CD4-positive, alpha-beta T cell treated with Interleukin-12 subunit alpha and Interleukin-12 subunit beta, for 1 hour (primary cell): ENCODE measurements at places on chromosomes 3 and 15.

DNA sequence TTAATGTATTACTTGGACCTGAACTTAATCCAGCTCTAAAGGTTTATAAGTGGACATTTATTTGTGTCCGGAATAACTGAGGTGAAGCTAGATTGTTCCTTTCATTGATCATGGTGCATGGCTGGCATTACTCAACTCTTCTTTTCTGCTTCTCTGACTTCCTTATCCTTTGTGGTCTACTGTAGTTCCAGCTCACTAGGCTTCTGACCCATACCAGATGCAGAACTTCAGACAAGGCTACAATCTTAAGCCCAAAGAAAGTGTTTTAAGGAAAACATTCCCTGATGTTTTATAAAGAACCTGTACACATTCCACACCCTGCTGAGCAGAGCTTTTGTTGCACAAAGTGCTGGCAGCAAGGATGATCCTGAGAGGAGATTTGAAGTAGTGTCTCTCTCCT, 250.8 kb upstream of the TGFBR2 start:
- DNase-seq, result no peak

DNA sequence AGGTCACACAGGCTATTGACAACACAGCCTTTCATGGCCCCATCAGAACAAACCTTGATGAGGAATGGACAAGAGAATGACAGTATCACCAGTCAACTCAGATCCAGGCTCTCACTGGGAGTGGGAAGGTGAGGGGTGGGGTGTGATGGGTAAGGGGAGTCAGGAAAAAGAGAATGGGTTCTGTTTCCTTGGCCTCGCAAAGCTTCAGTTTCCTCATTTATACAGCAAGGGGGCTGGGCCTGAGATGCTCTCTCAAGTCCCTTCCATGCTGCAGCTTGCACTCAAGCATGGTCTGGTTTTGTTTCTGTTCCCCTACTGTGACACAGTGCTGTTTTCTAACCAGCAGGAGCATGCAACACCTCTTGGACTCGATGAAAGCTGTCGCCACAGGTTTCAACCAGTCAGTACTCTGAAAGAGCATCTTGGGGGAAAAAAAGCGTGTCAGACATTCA, 65.7 kb upstream of the IL12A start:
- DNase-seq, result no peak

DNA sequence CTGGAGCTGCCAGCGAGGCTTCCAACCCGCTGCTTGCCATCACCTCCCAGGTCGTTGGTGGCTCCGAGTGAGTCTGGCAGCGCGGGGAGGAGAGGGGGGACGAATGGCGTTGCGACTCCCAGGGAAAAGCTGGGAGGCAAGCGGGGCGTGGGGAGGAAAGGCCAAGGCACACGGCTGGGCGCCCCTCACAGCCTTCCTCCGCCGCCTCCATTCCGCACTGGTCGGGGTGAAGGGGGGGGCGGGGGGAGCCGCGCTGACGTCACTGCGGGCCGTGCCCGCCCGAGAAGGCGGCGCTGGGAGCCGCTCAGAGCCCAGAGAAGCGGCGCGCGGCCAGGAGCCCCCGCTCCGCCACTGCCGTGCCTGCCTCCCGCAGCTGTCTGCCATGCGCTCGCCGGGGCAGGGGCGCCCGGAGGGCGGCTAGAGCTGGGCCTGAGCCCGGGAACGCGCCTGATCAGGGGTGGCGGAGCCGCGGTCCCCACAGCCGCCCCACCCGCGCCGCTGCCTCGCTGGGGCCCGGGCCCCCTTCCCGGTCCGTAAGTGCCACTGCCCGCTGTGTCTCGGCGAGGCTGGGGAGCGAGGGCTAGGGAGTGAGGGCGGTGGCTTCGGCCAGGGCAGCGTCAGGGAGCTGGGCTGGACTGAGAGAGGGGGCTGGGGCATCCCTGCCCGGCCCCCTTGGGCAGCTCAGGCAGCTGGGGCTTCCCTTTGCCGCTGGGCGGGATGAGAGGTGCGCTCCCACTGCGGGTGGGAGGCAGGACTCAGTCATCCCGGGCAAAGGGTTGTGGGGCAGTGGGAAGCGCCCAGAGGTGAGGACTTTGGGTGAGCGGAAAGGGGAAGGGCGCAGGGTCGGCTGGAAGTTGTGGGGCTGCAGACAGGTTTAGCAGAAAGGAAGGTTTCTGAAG, 27.8 kb upstream of the POLG start:
- DNase-seq, result no peak

- DNase-seq, result no peak
These were observed 21.8 kb downstream of the CCDC32 start for GRCh38 chr15:40543082-40543481.

DNA sequence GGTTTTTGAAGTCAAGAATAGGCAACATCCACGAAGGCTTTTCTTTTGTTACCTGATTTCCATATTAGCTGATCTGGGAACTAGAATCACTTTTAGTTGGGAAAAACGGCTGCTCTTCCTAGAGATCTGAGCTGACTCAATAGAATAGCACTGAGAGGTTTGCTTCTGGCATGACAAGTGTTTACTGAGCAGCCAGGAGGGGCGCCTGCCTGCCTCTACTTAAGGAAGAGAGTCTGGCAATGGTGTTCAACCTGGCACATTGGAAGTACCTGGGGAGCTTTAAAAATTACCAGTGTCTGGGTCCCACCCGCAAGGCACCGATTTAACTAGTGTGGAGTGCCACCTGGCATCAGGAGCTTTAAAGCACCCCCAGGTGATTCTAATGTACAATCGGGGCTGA, 34.4 kb downstream of the FAM43A start:
- DNase-seq, result no peak

DNA sequence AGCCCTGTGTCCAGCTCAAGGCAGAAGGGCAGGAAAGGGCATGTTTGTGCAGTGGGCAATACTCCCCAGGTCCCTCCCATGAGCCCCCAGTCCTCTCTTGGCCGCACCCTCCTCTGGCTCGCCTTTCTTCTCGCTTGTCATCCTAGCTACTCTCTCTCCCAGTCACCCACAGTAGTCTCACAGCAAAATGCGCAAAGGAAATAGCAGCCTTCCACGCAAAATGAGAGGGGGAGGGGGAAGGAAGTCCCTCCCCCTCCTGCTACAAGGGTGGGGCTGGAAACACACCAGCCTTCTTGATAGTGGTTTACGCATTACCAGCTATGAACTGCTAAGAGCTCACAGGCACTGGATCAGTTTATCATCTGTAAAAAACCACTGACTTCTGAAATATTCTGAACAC, 83.8 kb downstream of the GADL1 start:
- DNase-seq, result no peak

DNA sequence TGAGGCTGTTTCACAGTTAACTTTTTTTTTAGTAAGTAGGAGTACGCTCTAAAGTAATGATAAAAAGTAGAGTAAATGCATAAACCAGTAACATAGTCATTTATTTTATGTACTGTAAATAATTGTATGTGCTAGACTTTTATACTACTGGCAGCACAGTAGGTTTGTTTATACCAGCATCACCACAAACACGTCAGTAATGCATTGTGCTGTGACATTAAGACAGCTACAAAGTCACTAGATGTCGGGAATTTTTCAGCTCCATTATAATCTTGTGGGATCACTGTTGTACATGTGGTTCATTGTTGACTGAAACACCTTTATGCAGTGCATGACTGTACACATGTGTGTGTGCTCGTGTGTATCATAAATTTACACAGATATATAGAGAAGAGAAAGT, 618.0 kb upstream of the ADAMTS9 start:
- no peak for DNase-seq

DNA sequence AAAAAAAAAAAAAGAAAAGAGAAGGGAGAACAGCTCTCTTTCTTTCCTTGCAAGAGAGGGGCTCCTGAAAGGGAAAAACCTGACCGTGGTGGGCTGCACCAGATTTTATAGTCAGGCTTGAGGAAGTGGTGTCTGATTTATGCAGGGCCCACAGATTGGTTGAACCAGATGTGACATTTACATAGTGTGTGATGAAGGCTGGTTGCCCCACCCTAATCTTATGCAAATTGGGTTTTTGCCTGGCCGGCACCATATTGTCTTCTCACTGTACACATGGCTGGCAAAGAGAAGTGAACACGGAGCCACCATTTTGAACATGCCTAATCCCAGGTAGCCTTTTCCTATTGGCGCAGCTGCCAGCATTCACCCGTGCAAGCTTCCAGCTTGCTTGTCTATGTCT, 154.4 kb downstream of the OXSM start:
- no peak for DNase-seq

DNA sequence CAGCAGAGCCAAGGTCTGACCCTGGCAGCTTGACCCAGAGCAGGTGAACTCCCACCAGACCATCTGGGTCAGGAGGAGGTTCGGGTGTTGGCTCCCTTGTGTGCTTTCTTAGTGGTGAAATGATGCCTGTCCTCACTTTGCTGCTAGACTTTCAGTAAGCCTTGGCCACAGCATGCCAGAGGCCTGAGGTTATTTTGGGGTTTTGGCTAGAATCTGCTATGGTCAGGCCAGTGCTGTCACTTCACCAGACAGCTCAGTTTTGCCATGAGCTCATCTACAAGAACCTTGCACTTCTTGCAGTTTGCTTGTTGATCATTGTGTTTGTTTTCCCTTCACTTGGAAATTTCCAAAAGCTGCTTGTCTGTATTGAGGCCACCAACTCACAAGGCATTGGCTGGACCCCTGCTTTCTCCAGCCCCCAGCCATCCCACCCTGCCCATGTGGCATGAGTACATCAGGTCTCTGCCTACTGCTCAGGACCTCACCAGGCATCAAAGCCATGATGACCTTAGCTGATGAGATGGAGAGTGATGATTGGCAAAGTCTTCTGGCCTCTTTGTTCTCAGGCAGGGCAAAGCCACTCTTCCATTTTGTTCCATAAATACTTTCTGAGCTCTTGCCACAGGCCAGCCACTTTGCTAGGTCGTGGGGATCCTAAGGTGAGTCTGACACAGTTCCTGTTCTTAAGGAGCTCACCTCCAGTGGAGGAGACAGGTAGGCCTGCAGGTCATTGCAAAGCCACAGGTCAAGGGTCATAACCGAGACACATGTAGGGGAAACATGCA, 122.6 kb downstream of the ARNT2 start:
- no peak for DNase-seq

- peak; percentile 39 for DNase-seq
These were observed 604 bp downstream of the LTK start for GRCh38 chr15:41512940-41513505.

DNA sequence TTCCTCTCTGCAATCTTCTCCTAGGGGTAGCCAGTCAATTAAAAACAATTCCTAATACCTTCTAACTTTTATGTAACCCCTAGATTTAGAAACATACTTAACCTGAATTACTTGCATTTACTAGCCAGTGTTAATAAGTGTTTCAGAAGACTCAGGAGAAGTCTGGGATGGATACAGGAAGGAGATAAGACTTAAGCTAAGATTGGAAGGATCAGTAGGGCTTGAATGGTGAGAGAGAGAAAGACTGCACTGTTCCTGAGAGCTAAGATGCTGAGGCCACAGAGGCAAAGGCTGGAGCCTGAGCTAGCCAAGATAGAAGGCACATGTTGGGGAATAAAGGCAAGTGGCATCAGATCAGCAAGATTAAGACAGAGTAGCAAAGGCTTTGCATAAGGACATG, 30.1 kb upstream of the CADPS start:
- DNase-seq, result no peak

GRCh38 chr3:155771126-155771525, 26.3 kb upstream of the PLCH1 start:
- no peak for DNase-seq

DNA sequence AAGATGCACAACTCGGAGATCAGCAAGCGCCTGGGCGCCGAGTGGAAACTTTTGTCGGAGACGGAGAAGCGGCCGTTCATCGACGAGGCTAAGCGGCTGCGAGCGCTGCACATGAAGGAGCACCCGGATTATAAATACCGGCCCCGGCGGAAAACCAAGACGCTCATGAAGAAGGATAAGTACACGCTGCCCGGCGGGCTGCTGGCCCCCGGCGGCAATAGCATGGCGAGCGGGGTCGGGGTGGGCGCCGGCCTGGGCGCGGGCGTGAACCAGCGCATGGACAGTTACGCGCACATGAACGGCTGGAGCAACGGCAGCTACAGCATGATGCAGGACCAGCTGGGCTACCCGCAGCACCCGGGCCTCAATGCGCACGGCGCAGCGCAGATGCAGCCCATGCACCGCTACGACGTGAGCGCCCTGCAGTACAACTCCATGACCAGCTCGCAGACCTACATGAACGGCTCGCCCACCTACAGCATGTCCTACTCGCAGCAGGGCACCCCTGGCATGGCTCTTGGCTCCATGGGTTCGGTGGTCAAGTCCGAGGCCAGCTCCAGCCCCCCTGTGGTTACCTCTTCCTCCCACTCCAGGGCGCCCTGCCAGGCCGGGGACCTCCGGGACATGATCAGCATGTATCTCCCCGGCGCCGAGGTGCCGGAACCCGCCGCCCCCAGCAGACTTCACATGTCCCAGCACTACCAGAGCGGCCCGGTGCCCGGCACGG, 991 bp downstream of the SOX2 start:
- no peak for DNase-seq

DNA sequence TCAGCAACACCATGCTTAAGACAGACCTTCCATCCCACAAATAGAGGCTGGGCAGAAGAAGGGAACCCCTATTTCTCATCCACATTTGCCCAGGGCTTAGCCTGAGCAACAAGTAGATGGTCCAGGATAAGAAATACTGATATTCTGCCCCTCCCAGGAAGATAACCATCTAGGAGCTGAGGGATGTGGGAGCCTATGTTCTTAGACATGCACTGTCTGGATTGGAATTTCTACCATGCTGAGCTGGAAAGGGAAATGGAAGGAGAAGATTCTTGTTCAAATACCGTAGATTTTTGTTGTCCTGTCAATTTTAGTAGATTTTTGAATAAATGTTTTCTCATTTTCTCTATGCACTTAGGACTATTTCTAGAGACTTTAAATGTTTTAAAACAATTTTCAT, 450.7 kb upstream of the SEMA6D start:
- DNase-seq, result no peak

GRCh38 chr15:66071160-66071920, 182.2 kb downstream of the MEGF11 start:
- DNase-seq, result no peak

DNA sequence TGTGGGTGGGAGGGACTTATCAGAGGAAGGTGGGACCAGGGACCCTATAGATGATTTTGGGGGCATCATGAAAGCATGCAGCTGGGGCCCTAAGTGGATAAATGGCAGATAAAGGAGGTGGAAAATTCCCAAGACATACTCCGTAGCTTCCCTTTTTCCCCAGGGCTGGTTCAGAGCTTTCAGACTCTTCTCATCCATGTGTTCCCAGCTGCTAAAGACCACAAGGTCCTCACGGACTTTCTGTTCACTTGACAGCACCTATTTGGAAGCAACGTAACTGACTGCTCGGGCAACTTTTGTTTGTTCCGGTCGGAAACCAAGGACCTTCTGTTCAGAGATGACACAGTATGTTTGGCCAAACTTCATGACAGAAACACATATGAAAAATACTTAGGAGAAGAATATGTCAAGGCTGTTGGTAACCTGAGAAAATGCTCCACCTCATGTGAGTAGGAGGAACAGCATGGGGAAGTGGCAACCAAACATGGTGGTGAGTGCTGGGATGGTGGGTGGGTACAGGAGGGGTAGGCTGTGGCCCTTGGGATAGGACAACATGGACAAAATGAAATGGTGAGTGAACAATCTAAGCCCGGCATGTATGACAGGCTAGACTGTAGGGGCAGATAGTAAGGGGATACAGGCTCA, 28.7 kb upstream of the SRPRB start:
- no peak for DNase-seq

GRCh38 chr3:134464064-134464688, 21.6 kb downstream of the ANAPC13 start:
- DNase-seq, result no peak
